ENCODE measurements at places on chromosomes 7 and 10.

GRCh38 chr10:32890444-32890843 lies 67.6 kb downstream of the ITGB1 start:
- no peak for DNase-seq

DNA sequence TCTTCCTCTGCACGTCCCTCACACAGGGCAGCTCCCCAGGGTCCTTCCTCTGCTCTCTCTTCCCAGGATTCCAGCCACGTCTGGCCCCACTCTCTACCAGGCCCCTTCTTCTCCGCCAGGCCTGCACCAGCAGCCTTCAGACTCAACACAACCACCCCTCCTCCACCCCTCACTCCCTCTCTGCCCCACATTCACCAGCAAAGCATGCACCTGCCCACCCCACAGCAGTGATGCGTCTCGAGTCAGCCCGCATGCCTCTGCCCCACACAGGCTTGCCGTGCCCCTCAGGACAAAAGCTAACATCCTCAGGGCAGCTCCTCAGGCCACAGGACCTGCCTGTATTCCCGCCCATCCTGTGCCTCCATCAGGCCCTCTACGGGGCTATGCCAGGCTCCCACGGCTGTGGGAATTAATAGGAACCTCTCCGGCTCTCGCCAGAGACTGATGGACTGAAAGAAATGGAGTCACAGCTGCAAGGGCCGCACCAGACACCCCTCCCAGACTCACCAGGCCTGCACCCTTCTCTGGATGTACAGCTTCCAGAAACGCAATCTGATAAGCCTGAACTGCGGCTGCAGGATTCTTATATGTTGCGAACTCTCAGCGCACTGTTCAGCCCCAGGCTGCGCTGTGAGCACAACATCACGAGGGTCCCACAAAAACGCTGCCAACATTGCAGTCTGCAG lies 100.1 kb downstream of the CYTH3 start:
- DNase-seq: peak; percentile 35

GRCh38 chr7:159084069-159084801 lies 60.4 kb downstream of the VIPR2 start:
- no peak for DNase-seq

DNA sequence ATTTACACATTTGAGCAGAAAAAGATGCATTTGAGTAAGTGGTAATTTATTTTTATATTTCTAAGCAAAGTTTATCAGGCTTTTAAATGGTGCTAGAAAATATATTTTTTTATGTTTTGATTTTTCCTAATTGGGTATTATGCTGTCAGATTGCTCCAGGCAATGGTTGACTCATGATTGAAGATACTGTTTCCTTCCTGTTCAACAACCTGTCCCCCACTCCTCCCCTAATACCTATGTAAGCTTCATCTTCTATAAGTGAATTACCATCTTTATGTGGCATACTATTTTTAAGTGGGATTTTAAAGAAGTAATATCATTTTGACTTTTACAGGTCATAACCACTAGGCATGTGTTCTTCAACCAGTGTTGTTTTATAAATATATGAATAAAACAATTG lies 21.4 kb downstream of the TSPAN13 start:
- DNase-seq: no peak

DNA sequence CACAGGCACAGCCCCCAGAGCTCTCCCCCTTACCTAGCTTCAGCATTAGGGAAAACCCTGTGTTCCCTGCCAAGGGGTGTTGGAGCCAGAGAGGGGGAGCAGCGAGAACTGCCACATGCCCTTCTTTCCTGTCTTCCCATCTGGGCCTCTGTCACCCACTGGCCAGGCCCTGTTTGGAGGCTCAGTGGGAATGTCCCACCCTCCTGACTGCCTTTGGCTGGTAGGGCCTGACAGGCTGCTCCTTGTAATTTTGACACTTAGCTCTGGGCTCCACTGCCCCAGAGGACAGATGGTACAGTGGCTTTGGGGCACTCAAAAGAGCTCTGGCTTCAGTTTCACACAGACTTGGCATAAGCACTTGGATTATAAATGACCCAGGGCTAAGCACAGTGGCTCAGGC lies 50.6 kb downstream of the GRID2IP start:
- no peak for DNase-seq

- DNase-seq: peak; percentile 49
Observed at GRCh38 chr10:24617771-24618396, 105.8 kb downstream of the ARHGAP21 start.

DNA sequence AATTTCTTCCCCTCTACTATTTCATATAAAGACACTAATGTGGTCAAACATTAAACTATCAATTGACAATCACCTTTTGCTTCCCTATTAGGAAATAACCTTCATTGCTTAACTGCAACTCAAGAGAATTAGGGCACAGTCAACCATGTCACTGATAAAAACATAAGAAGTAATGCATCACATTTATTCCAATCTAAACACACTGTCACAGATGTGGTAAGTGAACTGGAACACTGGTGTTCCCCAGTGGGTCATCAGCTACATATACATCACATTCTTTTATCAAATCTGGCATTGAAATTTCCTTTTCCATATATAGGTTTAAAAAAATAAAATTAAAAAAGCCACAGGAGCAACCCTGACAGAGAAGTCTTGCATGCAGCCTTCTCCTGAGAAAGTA lies 3.7 kb downstream of the TRIL start:
- DNase-seq: no peak

DNA sequence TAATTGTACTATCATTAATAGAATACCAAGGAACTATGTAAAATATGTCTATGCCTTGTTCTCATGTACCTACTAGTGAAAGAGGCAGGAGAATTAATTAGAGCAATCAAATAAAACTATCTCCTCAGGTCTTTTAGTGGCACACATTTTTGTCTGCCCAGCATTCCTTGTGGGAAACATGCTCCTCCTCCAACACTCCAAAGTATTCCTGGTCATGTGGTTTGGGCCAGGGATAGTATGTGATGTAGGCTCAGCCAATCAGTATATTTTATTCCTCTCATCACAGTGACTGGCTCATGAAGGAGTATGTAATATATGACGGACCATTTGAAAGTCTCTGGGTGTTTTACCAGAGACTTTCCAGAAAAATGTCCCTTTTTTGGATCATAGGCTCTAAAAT lies 16.7 kb upstream of the SYPL1 start:
- peak; percentile 42 for DNase-seq

GRCh38 chr10:63265222-63265617 lies 132.1 kb downstream of the NRBF2 start:
- DNase-seq: peak; percentile 68

- DNase-seq: peak; percentile 92
Observed at GRCh38 chr7:47327698-47328391, 254.1 kb downstream of the TNS3 start.

- DNase-seq: no peak
Observed at GRCh38 chr7:115631782-115632181, 398.8 kb downstream of the TFEC start.

DNA sequence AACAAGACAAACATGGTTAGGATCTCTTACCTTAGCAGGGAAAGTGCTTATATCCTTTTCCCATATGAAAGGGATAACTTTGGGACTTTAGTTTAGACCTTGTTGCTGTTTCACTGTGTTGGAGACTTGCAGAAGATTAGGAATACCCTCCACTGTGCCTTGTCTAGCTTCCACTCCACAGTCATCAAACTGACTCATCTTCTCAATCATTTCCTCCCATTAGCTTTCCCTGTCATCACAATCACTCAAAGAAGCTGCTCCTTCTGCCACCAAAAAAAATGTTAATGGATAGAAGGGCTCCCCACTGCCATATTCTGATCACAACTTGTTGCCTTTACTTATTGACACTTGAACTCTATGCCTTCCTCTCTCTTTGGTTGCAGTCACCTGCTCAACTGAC lies 16.8 kb downstream of the GNG11 start:
- no peak for DNase-seq

GRCh38 chr10:124305984-124306383 lies 112.7 kb downstream of the OAT start:
- no peak for DNase-seq

- no peak for DNase-seq
Observed at GRCh38 chr7:28465697-28466096, 53.4 kb downstream of the CREB5 start.

GRCh38 chr7:35482231-35482630 lies 212.7 kb downstream of the HERPUD2 start:
- no peak for DNase-seq

- DNase-seq: no peak
Observed at GRCh38 chr10:28674782-28675181, 2.5 kb upstream of the BAMBI start.

DNA sequence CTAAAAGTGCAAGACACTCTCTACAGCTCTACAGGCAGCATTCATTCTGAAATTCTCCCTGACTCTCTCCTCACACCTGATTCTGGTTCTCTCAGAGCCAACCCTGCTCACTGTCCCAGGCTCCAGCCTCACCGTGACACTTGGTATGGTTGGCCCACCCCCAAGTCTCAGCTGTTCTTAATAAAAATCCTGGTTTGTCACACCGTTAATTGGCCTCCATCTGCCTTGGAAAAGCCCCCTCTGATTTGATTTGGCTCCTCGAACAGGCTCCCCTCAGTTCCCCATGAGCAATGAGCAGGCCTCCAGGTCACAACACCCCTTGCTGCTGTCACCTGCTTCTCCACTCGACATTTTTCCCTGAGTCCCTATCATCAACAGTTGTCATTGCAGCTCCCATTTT lies 507.3 kb upstream of the AUTS2 start:
- no peak for DNase-seq

DNA sequence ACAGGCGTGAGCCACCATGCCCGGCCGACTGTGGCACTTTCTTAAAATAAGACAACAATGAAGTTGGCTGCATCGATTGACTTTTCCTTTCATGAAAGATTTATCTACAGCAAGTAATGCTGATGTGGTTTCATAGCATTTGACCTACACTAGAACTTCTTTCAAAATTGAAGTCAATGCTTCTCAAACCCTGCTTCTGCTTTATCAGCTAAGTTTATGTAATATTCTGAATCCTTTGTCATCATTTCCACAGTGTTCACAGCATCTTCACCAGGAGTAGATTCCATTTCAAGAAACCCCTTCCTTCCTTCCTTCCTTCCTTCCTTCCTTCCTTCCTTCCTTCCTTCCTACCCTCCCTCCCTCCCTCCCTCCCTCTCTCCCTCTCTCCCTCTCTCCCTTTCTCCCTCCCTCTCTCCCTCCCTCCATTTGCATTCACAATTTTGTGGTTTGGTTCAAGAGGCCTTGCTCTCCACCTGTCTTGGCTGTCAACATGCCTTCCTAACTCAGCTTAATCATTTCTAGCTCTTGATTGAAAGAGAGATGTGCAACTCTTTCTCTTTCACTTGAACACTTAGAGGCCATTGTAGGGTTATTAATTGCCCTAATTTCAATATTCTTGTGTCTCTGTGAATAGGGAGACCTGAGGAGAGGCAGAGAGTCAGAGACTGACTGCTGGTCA lies 52.1 kb downstream of the HDAC9 start:
- DNase-seq: no peak

DNA sequence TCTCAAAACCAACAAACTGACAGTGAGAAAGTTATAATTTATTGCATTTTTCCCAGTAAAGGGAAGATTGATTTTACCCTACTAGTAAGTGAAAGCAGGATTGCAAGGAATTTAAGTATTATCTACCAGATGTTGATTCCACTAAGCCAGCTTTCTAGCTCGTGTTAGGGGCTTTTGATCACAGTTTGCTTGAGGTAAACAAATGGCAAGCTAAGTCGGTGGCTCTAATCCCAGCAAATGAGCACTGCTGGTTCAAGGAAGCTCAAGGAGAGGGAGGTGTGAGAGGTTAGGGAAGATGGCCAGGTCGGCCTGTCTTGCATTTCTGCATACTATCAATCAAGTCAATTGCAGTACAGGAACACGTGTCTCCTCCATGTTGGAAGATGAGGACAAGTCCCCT lies 448.7 kb upstream of the POM121L12 start:
- no peak for DNase-seq

DNA sequence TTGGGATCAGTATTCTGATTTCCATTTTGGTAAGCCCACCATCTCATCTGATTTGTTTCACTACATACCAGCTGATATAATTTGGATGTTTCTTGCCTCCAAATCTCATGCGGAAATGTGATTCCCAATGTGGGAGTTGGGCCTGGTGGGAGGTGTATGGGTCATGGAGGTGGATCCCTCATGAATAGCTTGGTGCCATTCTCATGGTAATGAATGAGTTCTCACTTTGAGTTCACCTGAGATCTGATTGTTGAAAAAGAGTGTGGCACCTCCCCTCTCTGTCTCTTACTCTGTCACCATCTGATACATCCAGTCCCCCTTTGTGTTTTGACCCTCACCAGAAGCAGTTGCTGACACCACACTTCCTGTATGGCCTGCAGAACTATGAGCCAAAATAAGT lies 347.3 kb downstream of the ARL4A start:
- no peak for DNase-seq

GRCh38 chr10:97228130-97228774 lies 42.5 kb upstream of the SLIT1 start:
- no peak for DNase-seq

- no peak for DNase-seq
Observed at GRCh38 chr10:129710510-129710847, 243.4 kb downstream of the MGMT start.

GRCh38 chr10:120456626-120457430 lies at the start of gene PLPP4:
Gene PLPP4 (plus strand): TSS chr10:120457227. CDS start chr10:120457306, 79 bp downstream.
- peak; percentile 47 for DNase-seq

DNA sequence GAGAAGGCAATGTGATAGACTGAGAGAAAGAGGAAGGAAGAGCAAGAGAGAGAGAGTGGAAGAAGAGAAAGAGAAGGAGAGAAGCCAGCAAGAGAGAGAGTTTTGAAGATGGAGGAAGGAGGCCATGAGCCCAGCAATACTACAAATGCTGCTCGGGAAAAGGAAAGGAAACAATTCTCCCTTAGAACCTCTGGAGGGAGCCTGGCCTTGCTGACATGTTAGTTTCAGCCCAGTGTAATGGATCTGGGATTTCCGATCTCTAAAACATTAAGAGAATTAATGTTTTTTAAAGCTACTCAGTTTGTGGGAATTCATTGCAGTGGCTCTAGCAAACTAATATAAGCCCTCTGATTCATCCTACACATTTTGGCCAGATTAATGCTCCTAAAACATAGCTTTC lies 206.8 kb upstream of the MTPN start:
- DNase-seq: no peak

DNA sequence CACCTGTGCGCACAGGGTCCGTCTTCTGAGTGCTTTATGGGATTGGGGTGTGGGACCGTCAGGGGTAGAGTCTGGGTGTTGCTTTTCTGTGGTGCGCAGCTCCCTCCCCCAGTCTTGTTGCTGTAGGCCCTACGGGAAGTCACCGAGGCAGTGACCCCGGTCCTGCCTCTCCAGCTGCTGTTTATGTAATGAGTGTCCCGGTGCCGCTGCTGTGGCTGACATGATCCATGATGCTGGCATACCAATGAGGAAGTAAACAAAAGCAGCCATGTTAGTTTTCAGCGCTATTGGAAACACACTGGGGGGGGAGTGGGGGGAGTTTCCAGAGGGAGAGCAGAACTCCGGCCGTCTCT lies 1.1 kb downstream of the TRIM8 start:
- peak; percentile 70 for DNase-seq

DNA sequence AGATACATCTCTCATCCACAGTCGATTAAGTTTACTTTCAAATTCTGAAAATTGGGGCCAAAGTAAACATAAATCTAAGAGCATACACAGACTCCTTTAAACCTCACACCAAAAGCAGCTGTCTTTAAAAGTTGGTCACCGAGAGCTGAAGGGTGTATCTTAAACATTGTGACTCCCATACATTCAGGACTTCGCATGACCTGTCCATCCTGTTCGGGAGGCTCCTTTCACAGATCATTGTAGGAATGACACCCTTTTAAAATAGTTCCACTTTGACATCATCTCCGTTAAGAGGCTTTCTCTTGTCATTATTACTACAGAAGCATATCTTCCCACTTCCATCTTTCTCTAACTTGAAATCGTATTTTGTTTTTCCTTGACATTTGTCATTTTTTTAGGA lies 440.0 kb downstream of the DNAJB9 start:
- no peak for DNase-seq

GRCh38 chr7:66095010-66095409 lies 19.4 kb downstream of the ASL start:
- no peak for DNase-seq
